Activated CD8-positive, alpha-beta memory T cell treated with anti-CD3 and anti-CD28 coated beads, Interleukin-2, amount 10 ng/mL, durations not matched to agents 7 days and 5 days (primary cell): ENCODE measurements at places on chromosomes 1 and 21.
A peak's percentile ranks its signal among the peaks of the same experiment; 100 is the strongest.

DNA sequence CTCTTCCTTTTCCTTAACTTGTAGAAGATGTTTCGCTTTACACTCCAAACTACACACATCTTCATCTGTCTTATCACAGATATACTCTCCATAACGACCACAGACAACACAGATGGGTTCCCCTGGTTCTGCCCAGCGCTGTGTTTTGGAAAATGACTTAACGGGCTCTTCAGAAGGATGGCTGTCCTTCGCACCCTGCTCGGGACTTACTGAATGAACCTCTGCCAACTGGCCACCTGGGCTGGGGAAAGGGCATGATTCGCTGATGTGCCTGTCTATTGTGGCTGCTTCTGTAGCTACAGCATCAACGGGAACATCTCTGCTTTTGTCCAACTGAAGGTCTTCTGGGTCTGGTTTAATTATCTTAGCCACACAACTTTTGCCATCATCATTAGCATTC, 3.4 kb downstream of the DDX59 start:
- no peak for DNase-seq

GRCh38 chr1:67863637-67864036, 30.4 kb upstream of the GNG12 start:
- no peak for DNase-seq

GRCh38 chr1:19411612-19412011, 73.7 kb downstream of the CAPZB start:
- DNase-seq, result no peak

DNA sequence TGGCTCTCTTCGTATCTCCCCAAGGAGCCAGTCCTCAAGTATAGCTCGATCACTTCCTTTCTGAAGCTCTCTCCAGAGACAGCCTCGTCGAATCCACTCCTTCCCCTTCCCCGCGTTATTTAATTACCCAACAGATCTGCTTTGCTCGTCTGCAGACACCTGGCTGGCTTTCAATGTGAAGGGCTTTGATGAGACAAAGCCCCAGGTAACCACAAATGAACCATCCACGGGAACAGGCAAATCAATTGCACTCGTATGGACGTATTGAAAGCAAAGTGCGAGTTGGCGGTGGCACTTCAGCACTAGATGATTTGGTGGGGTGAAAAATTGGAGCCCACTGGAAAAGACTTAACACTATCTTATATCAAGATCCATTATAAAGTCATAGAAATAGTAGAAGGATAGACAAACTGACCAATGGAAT, 364 bp upstream of the BCAR3 start:
- no peak for DNase-seq

DNA sequence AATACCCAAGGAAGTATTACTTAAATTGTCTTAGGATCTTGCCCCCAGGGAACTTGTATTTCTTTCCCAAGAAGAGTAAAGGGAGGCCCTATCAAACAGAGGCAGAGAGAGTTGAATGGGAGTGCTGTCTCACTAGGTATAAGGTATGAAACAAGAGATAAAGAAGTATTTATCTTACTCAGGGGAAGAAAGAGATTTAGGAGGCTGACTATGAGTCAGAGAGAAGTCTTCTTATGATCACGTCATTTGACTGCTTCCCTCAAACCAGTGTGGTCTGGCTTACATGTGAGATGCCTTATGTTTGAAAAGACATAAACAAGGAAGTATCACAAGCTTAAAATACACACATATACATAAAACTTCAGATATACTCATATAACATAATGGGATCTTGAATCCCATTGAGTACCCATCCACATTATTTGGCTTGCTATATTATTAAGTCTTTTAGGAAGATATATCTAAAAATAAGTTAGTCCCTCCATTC, 29.6 kb downstream of the DUSP10 start:
- DNase-seq, result peak; percentile 86

- DNase-seq, result no peak
Observed at GRCh38 chr1:155012026-155012546, 9.5 kb downstream of the ZBTB7B start.

GRCh38 chr1:23057301-23057700, 38.0 kb downstream of the KDM1A start:
- DNase-seq, result no peak

DNA sequence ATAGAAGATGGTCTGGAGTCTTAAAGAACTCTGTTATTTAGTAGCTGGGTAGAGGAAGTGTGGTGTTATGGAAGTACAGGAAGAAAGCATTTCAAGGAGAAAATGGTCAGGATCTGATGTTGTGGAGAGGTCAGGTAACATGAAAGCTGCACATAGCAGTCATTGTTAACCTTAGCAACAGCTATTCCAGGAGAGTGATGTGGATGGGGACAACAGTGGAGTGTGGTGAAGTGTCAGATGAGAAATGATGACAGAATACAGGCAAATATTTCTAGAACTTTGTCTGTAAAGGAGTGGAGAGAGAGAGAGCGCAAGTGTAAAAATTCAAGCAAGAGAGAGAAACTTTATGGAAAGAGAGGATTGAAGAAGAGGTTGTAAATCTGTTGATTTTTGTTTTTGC, 15.6 kb downstream of the TLCD4 start:
- no peak for DNase-seq

GRCh38 chr21:43893536-43894205, 28.6 kb downstream of the AGPAT3 start:
- DNase-seq, result peak; percentile 76

DNA sequence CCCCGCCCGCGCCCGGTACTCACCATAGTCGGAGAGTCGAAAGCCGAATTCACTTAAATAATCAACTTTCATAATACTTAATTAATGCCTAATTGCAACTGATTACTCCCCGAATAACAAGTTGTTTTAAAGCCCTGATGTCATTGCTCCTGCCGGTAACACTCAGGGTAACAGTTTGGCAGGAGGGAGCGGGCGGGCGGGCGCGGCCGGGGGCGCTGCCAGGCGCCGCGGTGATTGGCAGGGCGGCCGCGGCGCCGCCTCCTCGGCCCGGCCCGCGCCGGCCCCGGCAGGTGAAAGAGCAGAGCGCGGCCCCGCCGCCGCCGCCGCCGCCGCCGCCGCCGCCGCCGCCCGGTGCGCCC, 102.2 kb downstream of the CASZ1 start:
- DNase-seq, result peak; percentile 62

- no peak for DNase-seq
Observed at GRCh38 chr1:90724361-90724760, 7.3 kb upstream of the BARHL2 start.
